ENCODE measurements at places on chromosomes 1 and 21.
A peak's percentile ranks its signal among the peaks of the same experiment; 100 is the strongest.

GRCh38 chr1:97365026-97365425, 555.8 kb downstream of the DPYD start:
- DNase-seq: no peak

- no peak for DNase-seq
Measured at GRCh38 chr1:19003371-19004290, 47.2 kb upstream of the IFFO2 start.

GRCh38 chr1:6417961-6418667, 1.6 kb downstream of the HES2 start:
- no peak for DNase-seq

- no peak for DNase-seq
Measured at GRCh38 chr1:176773038-176773437, 310.1 kb downstream of the PAPPA2 start.

- no peak for DNase-seq
Measured at GRCh38 chr1:1421907-1422464, 910 bp upstream of the ANKRD65 start.

GRCh38 chr21:26110715-26111114, 59.9 kb downstream of the APP start:
- no peak for DNase-seq

GRCh38 chr21:25036775-25037174, 570.5 kb downstream of the MRPL39 start:
- DNase-seq: no peak

DNA sequence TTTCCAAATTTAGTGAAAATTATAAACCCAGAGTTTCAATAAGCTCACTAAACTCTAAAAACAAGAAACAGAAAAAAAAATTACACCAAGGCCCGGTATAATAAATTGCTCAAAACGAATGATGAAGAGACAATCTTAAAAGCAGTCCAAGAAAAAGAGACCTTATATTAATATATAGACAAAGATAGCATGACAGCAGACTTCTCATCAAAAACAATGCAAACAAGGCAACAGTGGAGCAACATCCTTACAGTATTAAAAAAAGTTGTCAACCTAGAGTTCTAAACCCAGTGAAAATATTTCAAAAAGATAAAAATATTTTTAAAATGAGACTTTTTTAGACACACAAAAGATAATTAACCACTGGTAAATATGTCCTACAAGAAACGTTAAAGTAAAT, 46.7 kb downstream of the KIFAP3 start:
- no peak for DNase-seq

GRCh38 chr1:223034270-223034798, 108.7 kb downstream of the TLR5 start:
- DNase-seq: no peak

GRCh38 chr1:233843525-233844204, 60.8 kb upstream of the SLC35F3 start:
- no peak for DNase-seq

- DNase-seq: no peak
Measured at GRCh38 chr1:36740446-36740845, 257.7 kb upstream of the CSF3R start.

DNA sequence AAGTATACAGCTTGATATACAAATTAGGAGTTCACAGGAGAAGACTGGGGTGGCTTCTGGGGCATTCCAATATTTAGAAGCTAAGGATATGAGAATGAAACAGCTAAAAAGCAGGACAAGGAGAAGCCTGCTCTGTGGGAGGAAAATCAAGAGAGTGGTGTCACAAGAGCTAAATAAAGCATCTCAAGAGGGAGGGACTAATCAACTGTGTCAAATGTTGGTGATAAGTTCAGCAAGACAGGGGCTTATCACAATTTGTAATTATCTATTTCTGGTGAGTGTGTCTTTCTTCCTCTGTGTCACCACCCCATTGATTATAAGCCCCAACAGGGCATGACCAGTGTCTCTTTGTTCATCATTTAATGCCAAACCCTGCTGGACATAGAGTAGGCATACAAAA, 295.8 kb upstream of the DUSP10 start:
- DNase-seq: no peak

- no peak for DNase-seq
Measured at GRCh38 chr1:224739997-224740684, 124.0 kb downstream of the CNIH3 start.

GRCh38 chr1:246528933-246529731, 22.1 kb upstream of the SMYD3 start:
- no peak for DNase-seq

GRCh38 chr1:177346790-177347359, 176.1 kb downstream of the BRINP2 start:
- no peak for DNase-seq

DNA sequence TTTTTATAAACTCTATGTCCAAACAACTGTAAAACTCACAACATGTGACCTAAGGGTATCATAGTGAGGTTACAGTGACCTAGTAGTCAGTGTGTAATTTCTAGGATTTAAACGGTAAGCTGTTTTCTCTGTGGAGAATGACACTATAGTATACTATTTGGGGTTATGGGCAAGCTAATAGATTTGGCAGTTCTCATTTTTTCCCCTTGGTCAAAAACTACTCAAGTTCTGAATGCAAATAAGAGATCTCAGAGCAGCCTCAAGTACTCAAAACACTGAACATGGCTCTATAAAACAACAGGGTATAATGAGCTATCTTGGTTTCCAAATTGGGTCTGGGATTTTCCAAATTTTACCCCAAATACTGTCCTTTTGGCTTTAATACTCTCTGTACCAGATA, 88.5 kb upstream of the HMCN1 start:
- no peak for DNase-seq

- peak; percentile 15 for DNase-seq
Measured at GRCh38 chr1:113042285-113043143, 30.5 kb upstream of the LRIG2 start.

DNA sequence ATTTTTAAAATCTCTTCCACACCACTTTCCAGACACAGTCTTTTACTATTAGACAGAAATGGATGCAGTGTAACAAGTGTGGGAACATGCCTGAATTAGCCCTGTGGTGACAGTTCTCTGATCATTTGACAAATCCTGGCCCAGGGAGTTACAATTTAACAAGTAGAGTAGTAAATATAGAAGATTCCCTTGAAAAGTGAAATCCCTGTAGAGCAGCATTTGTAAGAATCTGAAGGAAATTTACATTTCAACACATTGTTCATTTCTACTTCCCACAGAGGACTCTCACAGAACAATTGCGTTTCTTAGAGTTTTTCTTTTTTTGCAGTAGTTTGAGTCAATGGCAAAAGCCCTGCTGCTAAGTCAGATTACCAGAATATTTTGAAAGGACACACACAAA, 458.3 kb upstream of the BRINP3 start:
- no peak for DNase-seq

DNA sequence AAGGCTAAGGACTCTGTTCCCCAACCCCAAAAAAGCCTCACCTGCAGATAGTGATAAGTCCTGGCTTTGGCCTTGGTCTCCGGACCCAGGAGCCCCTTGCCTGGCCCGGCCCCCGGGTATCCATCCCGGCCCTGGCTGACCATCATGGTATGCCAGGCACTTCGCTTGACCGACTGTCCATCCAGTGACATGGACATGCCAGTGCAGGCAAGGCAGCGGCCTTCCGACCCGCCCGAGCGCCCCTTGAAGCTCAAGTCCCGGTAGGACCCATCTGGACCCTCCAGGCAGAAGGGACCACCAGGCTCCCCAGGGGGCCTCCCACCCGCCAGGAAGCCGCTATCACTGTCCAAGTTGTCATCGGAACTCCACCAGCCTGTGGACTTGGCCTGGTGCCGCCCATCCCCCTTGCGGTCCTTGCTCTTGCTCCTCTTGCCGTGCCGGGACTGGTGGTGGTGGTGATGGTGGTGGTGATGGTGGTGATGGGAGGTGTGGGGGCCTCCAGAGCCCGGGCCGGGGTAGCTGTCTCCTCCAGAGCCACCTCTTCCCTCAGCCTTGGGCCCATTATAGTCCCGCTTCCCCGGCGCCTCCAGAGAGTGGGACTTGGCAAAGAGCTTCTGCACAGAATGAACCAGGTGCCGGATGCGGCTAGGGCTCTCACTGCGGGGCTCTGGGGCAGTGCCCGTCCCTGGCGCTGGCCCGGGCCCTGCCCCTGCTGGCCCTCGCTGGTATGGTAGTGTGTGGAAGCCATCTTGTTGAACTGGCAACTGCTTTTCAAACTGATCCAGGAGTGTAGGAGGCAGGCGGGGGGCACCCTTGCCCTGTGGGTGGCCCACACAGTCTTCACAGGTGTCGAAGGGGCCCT, 25.0 kb downstream of the DLGAP3 start:
- no peak for DNase-seq

GRCh38 chr1:41444785-41445184, 39.7 kb downstream of the EDN2 start:
- DNase-seq: no peak

DNA sequence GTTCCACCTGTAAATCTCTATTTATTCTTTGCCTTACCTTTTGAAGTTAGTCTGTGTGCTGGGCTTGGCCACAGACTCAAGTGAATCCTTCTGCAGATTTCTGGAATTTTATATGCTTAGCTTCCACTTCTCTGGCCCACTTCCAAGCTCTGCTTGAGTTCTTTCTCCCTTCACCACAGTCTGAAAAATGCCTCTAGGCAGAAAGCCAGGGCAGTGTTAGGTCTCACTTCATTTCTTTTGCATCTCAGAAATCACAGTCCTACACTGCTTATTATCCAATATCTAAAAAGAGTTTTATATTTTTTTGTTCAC, 48.9 kb downstream of the INKA2 start:
- no peak for DNase-seq

- DNase-seq: no peak
Measured at GRCh38 chr1:31704271-31705079, 658 bp upstream of the COL16A1 start.

DNA sequence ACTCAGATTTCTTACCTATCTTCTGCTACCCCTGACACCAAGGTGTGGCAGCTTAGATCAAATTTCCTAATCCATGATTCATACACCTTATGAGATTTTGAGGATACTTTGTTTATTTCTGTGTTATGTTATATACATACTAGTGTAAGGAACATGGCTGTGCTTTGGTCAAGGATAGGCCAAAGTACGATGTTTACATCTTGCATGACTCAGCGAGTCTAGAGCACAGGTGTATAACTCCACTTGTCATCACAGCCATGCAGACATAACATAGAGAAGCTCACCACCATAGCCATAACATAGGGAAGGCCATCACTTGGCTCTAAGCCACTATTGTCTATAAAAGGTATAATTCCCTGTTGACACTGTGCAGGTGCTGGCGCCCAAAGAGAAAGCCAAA, 61.2 kb downstream of the GBP6 start:
- DNase-seq: no peak

- DNase-seq: peak; percentile 73
Measured at GRCh38 chr1:66242646-66243547, 291.1 kb upstream of the SGIP1 start.

DNA sequence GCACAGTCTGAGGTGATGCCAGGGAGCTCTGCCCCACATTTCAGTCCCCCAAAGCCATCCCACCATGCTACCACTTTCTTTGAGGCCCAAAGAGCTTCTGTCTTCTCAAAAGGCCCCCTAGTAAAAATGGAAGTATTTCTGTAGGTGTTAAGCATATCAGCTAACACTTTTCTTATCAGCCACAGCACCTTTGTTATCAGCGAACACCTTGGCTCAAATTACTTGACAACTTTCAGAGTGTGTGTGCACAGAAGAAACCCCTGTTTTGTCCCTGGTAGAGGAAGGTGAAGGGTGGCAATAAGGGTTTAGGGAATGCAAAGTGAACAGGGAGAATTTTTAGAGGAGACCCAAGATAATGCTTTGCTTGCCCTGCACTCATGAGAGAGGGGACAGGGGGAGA, 54.8 kb upstream of the GJA8 start:
- no peak for DNase-seq

- peak; percentile 75 for DNase-seq
Measured at GRCh38 chr1:182629499-182630096, 25.4 kb upstream of the RGS16 start.

DNA sequence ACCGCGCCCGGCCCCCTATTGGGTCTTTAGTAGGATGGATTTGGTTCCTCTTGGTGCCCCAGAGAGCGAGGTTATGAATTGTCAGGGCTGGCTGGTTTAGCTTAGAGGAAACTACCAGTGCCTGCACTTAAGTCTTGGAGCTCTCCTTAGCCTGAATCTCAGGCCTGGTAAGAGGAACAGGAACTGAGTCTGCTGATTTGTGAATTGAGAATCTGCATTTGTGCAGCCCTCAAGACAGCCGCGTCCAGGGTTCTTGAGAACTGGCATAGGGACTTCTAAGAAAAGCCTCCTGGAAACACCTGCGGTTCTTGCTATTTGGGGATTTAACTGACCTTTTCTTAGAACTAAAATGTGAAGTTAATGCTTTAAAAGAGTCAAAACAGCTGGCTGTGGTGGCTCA, 1.7 kb downstream of the NECAP2 start:
- DNase-seq: no peak

DNA sequence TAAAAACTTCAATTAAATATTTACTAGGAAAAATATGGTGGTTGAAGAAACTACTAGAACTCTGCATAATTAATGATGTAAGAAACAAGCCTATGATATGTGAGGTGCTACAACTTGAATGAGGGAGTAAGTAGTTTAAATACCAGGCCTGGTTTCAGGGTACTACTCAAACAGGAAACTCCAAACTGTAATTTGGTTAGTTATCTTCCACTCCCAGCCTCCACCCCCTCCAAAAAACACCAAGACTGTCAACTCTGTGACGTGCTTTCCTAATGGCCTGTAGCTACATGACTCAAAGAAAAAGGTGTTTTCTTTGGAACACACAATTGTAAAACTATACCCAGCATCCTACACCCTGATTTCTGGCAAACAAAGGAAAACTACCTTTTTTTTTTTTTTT, 55.9 kb upstream of the RCC1 start:
- peak; percentile 58 for DNase-seq

DNA sequence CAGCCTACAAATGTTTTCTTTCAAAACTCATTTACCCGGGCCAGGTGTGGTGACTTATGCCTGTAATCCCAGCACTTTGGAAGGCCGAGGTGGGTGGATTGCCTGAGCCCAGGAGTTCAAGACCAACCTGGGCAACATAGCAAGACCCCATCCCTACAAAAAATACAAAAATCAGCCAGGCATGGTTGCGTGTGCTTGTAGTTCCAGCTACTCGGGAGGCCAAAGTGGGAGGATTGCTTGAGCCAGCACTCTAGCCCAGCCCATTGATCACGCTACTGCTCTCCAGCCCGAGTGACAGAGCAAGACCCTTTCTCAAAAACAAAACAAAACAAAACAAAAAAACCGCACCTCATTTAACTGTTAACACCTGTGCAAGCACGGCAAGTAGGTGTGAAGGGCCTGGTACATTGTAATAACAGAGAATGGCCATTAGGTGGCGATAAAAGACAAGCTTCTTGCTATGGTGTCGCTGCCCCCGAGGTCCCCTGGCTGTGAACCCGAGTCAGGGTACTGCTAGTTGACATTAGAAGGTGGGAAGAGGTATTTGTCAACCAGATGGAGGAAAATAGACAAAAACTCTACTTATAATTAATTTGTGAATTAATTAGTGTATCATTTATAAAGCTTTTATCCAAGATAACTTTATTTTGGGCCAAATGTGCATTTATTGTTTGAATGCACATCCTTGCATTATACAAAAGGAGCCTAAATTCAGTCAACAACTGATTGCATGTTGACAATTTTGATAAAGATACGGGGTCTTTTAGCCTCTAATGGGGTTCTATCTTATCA, 66.5 kb downstream of the SH3BGR start:
- peak; percentile 31 for DNase-seq
